ENCODE measurements at places on chromosomes 5 and 9.

DNA sequence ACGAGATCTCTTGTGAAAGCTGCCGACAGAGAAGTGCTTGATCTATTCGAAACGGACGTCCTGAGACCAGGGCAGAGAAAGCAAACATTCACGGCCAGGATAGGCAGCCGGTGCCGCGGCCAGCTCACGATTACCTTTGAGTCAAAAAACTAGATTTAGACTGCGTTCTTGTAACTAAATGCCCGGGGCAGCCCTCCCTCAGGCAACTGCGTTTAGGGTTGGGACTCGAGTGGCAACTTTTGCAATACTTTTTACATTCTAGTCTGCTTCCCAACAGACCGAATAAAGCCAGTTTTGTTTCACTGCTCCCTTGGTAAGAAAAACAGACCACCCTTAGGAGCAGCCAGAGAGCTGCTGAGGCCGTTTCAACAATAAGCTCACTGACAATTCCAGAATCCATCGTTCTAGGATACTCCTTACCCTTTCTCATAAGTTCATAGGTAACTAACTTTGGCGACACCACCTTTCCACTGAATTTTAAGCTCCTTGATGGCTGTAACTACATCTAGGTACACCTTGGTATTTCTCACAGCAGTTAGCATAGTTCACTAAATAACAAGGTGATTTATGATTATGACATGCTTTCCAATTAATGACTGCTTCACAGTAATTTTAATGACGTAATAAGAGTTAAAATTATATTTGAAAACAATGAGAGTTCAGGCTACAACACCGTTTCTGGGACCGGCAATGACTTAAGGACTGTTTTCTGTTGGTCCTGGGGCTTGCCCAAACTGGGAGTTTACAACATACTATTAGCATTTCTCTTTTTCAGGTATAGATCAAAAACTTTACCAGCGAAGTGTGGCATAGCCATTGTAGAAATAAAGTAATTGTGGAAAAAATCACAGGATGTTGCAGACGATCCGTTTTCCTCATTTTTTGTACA is 899 bp upstream of the RAPGEF6 start:
- no peak for DNase-seq
- H3K27ac ChIP-seq, result peak overlapping the region; percentile 97
- H3K4me1 ChIP-seq, result peaks cover 2% of the 10 kb centered on the region

- H3K4me3 ChIP-seq, result no peak overlapping the region
- no peak overlapping the region for H3K27ac ChIP-seq
- no peaks in the 10 kb centered on the region for H3K27me3 ChIP-seq
- H3K4me1 ChIP-seq, result no peaks in the 10 kb centered on the region
These were observed 122.0 kb downstream of the NIPBL start for GRCh38 chr5:36998578-36998977.

- H3K27me3 ChIP-seq, result no peaks in the 10 kb centered on the region
- no peak for DNase-seq
- peaks cover 3% of the 10 kb centered on the region for H3K4me1 ChIP-seq
- no peaks in the 10 kb centered on the region for H3K36me3 ChIP-seq
These were observed 119.1 kb downstream of the SLIT3 start for GRCh38 chr5:169181814-169182213.

DNA sequence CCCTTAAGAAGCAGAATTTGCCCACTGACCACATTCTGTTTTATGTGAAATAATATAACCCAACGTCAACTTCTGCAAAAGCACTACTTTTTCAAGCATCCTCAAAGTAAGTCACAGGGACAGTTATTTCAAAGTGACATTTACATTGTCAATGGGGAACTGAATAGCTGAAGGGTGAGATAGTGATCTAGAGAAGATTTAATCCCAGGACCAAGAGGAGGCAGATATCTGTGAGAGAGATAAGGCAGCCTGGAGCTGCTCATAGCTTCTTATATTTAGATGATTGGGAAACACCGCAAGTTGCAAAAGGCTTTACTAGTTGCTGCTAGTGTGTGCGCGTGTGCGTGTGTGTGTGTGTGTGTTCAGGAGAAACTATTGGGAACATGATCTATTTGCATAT is 210.4 kb upstream of the RFX3 start:
- H3K4me3 ChIP-seq, result no peak overlapping the region
- DNase-seq, result no peak
- H3K36me3 ChIP-seq, result no peaks in the 10 kb centered on the region
- no peaks in the 10 kb centered on the region for H3K27me3 ChIP-seq
- no peak overlapping the region for H3K27ac ChIP-seq
- peaks cover 9% of the 10 kb centered on the region for H3K4me1 ChIP-seq

DNA sequence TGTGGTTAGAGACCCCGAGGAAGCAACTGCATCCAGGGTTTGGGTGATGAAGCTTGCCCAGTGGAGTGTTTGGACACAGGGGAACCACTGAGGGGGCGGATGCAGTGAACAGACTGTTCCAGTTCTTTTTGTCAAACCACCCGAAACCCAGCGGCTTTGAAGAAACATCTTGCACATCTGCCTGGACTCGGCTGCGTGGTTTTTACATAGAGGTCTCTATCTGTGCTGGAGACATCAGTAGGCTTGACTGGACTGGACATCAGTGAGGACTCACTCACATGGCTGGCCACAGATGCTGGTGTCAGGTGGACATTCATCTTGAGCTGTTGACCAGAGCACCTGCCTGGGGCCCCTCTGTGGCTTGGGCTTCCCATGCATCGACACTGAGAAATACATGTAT is 15.3 kb upstream of the SPATA31E1 start:
- no peak for DNase-seq
- no peak overlapping the region for H3K27ac ChIP-seq
- H3K4me1 ChIP-seq, result no peaks in the 10 kb centered on the region
- H3K36me3 ChIP-seq, result no peaks in the 10 kb centered on the region

DNA sequence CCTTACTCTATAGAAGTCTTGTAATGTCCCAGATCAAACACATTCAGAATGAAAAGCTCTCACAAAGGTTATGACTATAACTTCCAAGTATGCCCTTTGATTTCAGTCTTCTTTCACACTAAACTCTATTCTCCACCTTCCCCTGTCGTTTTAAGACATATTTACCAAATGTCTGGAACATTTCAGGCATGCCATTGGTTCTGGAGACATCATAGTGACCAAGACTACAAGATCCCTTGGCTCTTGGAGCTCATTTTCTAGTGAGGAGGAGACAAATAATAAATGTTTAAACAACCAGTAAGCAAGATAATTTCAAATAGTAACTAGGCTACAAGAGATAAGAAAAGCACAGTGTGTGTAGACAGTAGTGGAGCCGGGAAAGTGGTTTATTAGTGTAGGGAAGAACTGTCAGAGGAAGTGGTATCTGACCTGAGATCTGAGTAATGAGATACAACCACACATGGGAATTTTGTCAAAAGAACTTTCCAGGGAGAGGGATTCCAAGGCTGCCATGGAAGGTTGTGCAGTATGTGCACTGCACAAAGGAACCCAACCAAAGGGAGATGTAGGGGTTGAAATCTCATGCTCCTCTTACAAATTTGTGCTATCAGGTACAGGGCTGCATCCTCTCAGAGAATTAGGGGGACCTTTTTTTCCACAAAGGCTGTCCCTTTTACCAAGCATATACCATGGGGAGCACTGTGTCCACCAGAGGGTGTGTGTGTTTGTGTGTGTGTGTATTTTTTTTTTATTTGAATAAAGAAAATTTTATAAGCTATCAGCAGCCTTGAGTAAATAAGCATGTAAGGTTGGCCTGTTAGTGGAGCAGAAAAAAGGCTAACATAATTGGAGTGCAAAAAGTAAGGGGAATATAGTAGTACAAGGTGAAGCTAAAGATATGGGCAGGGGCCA is 1279.1 kb upstream of the WWC1 start:
- H3K4me1 ChIP-seq, result no peaks in the 10 kb centered on the region
- H3K36me3 ChIP-seq, result no peaks in the 10 kb centered on the region
- no peaks in the 10 kb centered on the region for H3K27me3 ChIP-seq
- no peak for DNase-seq
- no peak overlapping the region for H3K4me3 ChIP-seq

- no peak for DNase-seq
- H3K27ac ChIP-seq, result no peak overlapping the region
- H3K36me3 ChIP-seq, result no peaks in the 10 kb centered on the region
- no peak overlapping the region for H3K4me3 ChIP-seq
These were observed 427.8 kb downstream of the KDM4C start for GRCh38 chr9:7185612-7186011.

- H3K4me3 ChIP-seq, result no peak overlapping the region
- no peaks in the 10 kb centered on the region for H3K36me3 ChIP-seq
- H3K27me3 ChIP-seq, result no peaks in the 10 kb centered on the region
These were observed 12.8 kb downstream of the FER start for GRCh38 chr5:108760512-108760911.

GRCh38 chr5:132136906-132137305 is 63.3 kb downstream of the CSF2 start:
- H3K27me3 ChIP-seq, result no peaks in the 10 kb centered on the region
- H3K27ac ChIP-seq, result no peak overlapping the region
- no peak for DNase-seq
- H3K4me1 ChIP-seq, result no peaks in the 10 kb centered on the region
- H3K36me3 ChIP-seq, result no peaks in the 10 kb centered on the region

DNA sequence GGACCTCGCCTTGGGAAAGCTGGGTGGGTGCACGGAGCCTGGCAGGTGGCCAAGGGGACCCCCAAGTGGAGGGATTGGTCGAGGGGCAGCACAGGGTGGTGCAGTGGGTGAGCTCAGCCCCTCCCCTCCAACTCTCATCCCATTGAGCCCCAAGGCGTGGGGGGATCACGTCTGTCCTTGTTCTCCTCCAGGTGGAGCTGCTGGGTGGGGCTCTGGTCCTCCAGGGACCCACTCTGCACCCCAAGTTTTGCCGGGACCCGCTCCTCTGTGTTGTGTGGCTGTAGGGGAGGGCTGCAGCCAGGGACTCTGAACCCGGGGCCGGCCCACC is 3.6 kb upstream of the FUT7 start:
- peaks cover 3% of the 10 kb centered on the region for H3K4me1 ChIP-seq
- peaks cover 23% of the 10 kb centered on the region for H3K36me3 ChIP-seq
- no peak overlapping the region for H3K4me3 ChIP-seq

- DNase-seq, result no peak
- H3K27ac ChIP-seq, result no peak overlapping the region
- H3K4me1 ChIP-seq, result no peaks in the 10 kb centered on the region
- H3K4me3 ChIP-seq, result no peak overlapping the region
These were observed 22.4 kb upstream of the MRNIP start for GRCh38 chr5:179880848-179881590.

- peaks cover 24% of the 10 kb centered on the region for H3K27me3 ChIP-seq
- DNase-seq, result no peak
- no peaks in the 10 kb centered on the region for H3K36me3 ChIP-seq
- peaks cover under 1% of the 10 kb centered on the region for H3K4me1 ChIP-seq
These were observed 7.0 kb downstream of the NTNG2 start for GRCh38 chr9:132168851-132169250.

- peaks cover 4% of the 10 kb centered on the region for H3K4me1 ChIP-seq
- H3K27me3 ChIP-seq, result no peaks in the 10 kb centered on the region
- H3K36me3 ChIP-seq, result no peaks in the 10 kb centered on the region
- H3K4me3 ChIP-seq, result no peak overlapping the region
These were observed 53.7 kb downstream of the LHFPL2 start for GRCh38 chr5:78594610-78595457.

DNA sequence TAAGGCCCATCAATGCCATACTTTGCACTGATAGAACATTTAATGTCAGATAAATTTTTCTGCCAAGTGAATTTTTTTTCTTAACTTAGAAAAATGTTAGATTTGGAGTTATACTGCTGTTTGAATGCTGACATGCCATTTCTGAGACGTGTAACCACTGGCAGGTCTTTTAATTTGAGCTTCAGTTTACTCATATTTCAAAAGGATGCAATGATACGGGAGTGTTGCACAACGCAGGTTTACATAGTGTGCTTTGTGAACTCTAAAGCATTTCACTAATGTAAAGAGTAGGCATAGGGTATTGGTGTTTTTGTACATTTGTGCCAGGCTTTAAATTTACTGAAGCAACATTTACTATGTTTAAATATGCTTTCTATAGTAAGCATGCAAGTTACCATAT is 4.2 kb downstream of the ZBTB43 start:
- H3K4me3 ChIP-seq, result no peak overlapping the region
- H3K36me3 ChIP-seq, result peaks cover 62% of the 10 kb centered on the region
- H3K27me3 ChIP-seq, result no peaks in the 10 kb centered on the region
- DNase-seq, result no peak
- H3K27ac ChIP-seq, result no peak overlapping the region

DNA sequence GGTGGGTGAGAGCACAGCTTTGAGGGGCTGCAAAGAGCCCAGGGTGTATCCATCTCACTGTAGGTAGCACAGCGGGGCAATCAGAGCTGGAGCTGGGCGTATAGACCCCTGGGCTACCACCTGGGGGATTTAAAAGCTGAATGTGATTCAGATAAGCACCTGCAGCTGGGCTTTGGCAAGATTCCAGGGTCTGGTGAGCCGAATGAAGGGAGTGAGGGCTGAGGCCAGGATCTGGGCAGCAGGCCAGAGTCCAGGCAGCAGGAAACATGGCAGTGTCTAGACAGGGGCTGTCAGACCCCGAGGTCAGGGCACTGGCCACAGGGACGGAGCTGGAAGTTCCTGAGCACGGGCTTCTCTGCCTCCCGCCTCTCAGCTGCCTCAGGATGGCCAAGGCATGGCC is 8.7 kb downstream of the ASS1 start:
- H3K4me1 ChIP-seq, result peaks cover 13% of the 10 kb centered on the region
- no peak for DNase-seq
- no peaks in the 10 kb centered on the region for H3K36me3 ChIP-seq
- no peak overlapping the region for H3K4me3 ChIP-seq
- H3K27ac ChIP-seq, result no peak overlapping the region
- H3K27me3 ChIP-seq, result peaks cover 3% of the 10 kb centered on the region

DNA sequence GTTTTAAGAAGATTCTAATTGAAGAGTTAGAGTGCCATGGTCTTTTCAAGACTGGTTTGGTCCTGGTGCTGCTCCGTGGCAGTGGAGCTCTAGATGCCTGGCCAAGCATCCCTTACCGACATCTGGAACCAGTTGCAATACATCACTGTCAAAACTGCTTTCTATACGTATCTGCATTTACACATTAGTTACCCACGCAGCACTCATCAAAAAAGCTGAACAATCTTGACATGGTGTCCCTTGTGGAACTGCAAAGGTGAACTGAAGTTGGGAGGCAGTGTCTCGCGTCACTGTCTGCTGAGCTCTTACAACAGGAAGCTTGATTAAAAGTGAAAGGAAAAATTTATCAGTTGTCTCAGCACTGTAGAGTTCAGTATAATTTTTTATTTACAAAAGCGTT is 82.6 kb downstream of the PBX3 start:
- H3K4me1 ChIP-seq, result peaks cover 1% of the 10 kb centered on the region
- no peak for DNase-seq
- no peaks in the 10 kb centered on the region for H3K27me3 ChIP-seq
- H3K36me3 ChIP-seq, result no peaks in the 10 kb centered on the region

DNA sequence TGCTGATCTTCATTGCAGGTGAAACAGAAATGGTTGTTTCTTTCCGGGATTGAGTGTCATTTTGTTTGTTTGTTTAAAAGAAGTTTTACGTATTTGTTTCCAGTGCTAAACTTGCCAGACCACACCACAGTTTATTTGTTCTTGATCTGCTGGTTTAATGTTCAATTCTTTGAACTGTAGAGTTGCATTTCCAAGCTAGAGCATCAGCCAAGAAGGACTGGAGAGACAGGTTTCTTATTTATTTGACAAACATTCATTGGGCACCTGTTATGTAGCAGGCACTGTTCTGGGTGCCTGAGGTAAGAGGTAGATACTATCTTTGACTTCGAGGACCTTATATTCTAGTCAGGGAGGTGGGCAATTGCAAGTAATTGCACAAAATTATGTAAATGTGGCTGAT is 45.0 kb downstream of the MCCC2 start:
- no peak overlapping the region for H3K27ac ChIP-seq
- peaks cover 1% of the 10 kb centered on the region for H3K4me1 ChIP-seq
- DNase-seq, result no peak
- peaks cover 4% of the 10 kb centered on the region for H3K36me3 ChIP-seq

All from neuronal stem cell (in vitro differentiated cells).